Esophagus squamous epithelium (tissue), 5 donors: ENCODE measurements at places on chromosomes 1 and 21.
A peak's percentile ranks its signal among the peaks of the same experiment; 100 is the strongest.

- DNase-seq, result no peak
Measured at GRCh38 chr1:108595507-108595906, 35.6 kb downstream of the EEIG2 start.

DNA sequence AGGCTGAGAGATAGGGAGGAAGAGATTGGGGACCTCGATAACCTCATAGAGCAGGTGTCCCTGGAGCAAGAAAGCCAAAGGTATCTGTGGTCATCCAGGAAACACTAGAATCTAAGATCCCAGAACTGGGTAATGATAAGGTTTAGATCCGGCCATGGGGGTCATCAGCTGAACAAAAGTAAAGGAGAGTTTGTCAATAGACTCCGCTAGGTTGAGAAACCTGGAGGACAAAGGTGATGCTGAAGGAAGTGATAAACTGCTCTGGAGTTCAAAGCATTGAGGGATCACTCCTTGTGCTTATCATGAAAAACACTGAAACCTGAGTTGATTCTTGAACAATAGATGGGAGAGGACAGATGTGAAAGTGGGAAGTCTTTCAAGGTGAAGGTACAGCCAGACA, 59.5 kb upstream of the SLC2A1 start:
- no peak for DNase-seq

- no peak for DNase-seq
Measured at GRCh38 chr1:86062453-86062852, 94.1 kb downstream of the COL24A1 start.

GRCh38 chr1:28067523-28068090, 20.8 kb downstream of the EYA3 start:
- DNase-seq, result no peak

- DNase-seq, result peak; percentile 37
Measured at GRCh38 chr1:198681831-198682759, 43.3 kb downstream of the PTPRC start.

DNA sequence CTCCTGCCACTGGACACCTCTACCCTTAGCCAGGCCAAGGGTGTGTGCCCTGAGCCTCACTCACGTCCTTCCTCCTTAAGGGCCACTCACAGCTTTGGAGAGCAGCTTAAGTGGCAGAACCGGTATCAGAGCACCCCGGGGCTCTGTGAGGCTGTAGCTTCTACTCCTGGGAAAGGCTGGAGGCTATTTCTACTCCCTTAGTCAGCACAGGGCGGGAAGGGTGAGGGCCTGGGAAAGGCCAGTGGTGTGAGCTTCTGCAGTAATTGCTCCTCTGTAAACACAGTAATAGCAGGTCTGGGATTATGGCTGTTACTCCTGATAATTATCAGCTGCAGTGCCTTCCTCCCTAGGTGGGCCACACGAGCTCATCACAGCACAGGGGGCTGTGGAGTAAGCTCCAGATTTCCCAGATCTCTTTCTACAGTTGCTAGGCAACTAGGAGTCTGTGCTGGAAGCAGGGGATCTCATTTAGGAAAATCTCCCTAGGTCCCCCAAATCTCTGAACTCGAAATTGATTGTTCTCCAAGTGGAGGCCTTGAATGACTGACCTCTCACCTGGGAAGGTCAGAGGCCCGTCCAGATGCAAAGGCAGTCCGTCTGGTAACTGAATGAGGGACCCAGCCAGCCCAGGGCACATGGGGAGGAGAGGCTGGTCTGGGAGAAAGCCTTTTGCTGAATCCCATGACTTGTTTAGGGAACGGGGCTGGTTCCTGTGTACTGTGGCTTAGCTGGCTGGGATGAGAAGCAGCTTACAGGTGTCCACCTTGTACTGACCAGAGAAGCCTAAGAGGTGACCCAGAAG, 29.3 kb downstream of the IER5 start:
- no peak for DNase-seq

GRCh38 chr1:201125800-201126199, 1.2 kb downstream of the ASCL5 start:
- DNase-seq, result no peak

DNA sequence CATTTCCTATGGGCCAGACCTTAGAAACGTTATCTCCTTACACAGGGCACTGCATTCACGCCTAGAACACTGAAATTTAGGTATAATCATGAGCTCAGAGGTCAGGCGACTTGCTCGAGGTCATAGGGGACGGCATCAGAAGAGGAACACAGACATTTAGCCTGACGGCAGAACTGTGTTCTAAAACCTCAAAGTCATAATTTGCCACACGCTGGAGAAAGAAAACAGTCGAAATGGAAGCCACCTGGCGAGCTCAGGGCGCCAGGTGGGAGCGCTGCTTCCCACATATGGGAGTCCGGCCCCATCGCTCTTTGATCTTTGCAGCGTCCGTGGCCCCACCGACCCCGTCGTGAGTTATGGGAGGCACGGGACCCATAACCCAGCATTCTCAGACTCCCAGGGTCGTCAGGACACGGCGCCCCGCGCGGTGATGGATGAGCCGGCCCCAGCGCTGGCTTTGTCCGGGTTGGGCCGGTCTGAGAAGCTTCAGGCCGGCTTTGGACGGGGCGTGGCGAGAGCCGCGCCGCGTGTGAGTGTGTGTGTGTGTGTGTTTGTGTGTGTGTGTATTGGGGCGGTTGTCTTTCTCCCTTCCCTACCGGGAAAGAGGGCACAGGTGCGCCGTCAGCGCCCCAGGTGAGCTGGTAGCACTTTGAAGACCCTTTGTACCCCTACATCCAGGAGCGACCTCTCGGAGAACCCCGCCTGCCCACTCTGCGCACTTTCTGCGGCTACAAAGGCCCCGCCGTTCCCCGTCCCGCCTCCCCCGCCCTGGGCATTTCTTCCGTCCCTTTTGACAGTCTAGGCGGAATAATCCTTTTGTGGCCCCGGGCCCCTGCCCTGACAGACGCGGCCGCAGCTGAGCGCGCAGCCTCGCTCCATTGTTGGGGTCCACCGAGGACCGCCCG, 861 bp upstream of the DRAXIN start:
- no peak for DNase-seq

- DNase-seq, result no peak
Measured at GRCh38 chr1:90717665-90718410, 736 bp upstream of the BARHL2 start.

DNA sequence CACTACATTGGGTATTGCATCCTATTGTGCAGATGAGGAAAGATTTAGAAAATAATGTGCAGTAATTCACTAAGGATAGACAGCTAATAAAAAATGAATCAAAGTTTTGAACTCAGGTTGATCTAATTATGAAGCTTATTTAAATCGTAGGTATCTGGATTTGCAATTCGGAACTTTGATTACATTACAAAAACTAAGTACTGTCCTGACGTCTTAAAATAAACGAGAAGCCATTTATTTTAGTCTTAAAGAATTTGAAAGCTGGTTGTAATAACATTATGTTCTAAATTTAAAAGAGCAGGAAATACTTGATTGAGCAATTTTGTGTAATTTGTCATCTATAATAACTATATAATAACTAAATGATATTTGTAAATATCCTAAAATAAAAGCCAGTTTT, 235.9 kb downstream of the TPR start:
- no peak for DNase-seq

DNA sequence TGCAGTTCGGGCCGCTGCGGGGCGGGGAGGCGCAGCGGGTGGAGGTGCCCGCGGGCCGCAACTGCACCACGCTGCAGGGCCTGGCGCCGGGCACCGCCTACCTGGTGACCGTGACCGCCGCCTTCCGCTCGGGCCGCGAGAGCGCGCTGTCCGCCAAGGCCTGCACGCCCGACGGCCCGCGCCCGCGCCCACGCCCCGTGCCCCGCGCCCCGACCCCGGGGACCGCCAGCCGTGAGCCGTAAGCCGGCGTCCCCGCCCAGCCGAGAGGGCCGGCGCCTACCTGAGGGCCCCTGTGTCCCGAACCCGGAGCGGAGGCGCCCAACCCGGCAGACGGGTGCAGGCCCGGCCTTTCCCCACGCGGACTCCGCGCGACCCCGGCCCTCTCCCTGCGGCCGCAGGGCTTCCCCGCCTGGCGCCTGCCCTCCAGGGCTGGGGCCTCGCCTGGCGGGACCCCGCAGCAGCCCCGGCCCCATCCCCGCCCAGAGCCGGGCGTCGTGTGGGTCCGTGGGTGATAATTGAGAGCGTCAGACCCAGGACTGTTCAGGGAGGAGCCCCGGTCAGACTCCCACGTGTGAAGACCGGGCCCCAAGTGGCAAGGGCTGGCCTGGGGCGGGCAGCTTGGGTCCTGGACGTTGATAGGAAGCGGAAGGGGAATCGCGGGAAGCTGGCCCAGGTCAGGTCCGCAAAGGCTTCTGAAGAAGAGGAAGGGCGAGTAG, 4.2 kb downstream of the VWA1 start:
- no peak for DNase-seq

- DNase-seq, result no peak
Measured at GRCh38 chr1:230787471-230787870, 40.3 kb downstream of the CAPN9 start.

DNA sequence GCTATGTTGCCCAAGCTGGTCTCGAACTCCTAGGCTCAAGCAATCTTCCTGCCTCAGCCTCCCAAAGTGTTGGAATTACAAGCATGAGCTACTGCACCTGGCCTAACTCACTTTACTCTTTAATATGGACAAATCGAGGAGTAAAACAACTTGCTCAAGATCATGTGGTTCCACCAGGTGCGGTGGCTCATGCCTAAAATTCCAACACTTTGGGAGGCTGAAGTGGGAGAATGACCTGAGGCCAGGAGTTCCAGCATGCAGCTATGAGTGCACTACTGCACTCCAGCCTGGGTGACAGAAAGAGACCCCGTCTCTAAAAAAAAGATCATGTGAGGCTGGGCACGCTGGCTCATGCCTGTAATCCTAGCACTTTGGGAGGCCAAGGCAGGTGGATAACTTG, 2.0 kb downstream of the INPP5B start:
- no peak for DNase-seq

- DNase-seq, result no peak
Measured at GRCh38 chr1:155934936-155935590, 850 bp upstream of the KHDC4 start.

DNA sequence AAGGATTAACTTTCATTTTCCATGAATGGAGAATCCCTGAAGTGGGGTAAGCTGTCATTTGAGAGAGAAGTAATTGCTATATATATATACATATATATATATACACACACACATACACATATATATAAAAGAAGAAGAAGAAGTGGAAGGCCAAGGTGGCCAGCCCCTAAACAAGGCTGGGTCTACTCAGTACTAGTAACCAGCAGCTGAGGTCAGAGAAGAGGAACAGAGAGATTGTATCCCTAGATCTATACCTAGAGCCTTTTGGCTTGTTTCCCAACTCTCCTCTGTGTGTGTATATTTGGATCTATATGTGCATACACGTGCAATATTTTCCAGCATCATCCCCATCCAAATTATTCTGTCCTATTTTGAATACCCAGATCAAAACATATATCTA, 5.2 kb downstream of the TNFSF4 start:
- DNase-seq, result no peak

GRCh38 chr1:235533476-235534168, 29.4 kb upstream of the B3GALNT2 start:
- DNase-seq, result no peak

- DNase-seq, result no peak
Measured at GRCh38 chr21:32348604-32349332, 44.0 kb downstream of the URB1 start.

DNA sequence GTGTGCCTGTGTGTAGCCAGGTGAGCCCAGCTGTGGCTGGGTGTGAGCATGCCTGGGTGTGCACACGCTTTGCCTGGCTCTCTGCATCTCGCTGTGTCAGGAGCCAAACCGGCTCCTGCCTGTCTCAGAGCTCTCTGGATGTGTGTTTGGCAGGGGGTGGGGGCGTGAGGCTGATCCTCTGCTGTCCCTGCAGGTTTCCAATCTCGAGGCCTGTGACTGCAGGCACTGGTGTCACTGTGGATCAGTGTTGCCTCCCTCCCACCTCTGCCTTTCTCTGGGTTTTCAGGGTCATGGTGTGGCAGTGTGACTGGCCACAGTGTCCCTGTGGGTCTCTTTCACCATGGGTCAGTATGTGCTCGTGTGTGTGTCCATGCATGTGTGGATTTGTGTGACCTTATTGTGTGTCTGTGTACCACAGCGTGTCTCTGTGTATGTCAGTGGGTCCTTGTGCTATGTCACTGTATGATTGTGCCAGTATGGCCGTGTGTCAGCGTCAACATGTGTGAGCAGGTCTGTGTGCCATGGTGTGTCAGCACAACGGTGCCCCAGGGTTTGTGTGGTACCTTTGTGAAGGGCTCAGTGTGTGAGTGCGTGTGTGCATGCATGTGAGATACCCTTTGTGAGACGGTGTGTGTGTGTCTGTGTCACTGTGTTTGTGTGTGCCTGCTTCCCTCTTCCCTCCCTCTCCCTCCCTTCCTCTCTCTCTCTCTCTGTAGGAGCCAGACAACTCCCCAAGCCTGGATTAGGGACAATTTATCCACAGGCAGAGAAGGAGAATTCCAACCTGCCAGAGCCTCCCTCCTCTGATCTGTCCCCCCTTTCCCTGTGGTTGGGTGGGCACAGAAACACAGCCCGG, 43.4 kb downstream of the AHDC1 start:
- no peak for DNase-seq

- no peak for DNase-seq
Measured at GRCh38 chr1:77473690-77474089, 191.9 kb downstream of the AK5 start.

GRCh38 chr1:54543729-54544496, 4.1 kb upstream of the ACOT11 start:
- DNase-seq, result no peak

DNA sequence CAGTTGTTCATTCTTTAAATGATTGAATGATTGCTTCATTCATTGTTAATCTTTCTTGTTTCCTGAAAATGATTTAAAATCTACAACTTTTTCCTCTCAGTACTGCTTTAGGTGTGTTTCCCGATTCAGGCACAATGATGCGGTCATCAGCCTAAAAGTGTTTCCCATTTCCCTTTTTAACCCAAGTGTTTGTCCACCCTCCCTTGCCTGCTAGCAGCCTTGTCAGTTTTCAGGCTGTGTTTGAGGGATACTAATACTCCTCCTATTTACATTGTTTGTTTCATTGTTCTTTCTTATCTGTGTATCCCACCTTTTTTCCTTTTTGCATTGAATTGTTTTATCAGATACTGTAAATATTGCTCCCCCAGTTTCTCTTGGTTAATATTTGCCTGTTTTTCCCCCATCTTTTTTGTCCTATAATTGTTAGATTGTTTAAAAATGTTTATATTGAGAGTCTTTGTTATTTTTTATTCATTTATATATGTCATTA, 131.1 kb downstream of the KIAA0319L start:
- DNase-seq, result no peak

- no peak for DNase-seq
Measured at GRCh38 chr1:117001254-117001927, at the start of gene CD101. TSS of gene CD101 (plus strand) at chr1:117001760. CDS start at chr1:117001818, 58 bp downstream.
